ENCODE measurements at places on chromosomes 13 and 19.
A peak's percentile ranks its signal among the peaks of the same experiment; 100 is the strongest.

- DNase-seq, result no peak
Observed at GRCh38 chr13:23921451-23921888, 24.2 kb upstream of the C1QTNF9B start.

- DNase-seq, result no peak
Observed at GRCh38 chr19:1109032-1109551, 5.3 kb downstream of the GPX4 start.

DNA sequence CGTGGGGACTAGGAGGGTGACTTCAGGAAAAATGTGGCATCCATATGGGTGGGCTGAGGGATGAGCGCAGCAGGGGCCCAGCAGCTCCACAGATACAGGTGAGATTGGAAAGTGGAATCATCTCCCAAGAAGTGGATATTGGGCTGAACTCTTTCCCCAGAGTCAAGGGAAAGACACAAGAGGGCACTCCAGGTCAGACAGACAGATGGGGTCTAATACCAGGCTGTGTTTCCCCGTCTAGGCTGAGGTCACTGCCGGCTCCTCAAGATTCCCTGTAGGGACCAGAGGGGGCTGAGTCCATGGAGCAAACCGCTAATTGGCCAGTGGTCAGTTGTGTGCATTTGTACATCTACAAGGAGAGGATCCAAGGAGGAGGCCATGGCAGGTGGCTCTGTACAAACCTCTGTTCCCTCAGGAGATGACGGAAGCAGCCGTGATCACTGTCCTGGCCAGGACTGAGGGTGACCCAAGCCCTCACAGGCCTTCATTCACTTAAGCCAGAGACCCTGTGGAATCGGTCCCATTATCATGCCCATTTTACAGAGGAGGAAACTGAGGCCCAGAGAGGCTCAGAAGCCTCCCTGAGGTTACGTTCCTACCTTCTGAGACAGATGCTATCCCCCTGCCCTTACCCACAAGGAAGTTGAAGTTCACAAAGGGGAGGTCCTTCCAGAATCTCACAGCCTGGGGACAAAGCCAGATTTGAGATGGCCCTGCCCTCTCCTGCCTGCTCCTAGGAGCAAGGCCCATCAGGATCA, 14.9 kb upstream of the IGLON5 start:
- no peak for DNase-seq

DNA sequence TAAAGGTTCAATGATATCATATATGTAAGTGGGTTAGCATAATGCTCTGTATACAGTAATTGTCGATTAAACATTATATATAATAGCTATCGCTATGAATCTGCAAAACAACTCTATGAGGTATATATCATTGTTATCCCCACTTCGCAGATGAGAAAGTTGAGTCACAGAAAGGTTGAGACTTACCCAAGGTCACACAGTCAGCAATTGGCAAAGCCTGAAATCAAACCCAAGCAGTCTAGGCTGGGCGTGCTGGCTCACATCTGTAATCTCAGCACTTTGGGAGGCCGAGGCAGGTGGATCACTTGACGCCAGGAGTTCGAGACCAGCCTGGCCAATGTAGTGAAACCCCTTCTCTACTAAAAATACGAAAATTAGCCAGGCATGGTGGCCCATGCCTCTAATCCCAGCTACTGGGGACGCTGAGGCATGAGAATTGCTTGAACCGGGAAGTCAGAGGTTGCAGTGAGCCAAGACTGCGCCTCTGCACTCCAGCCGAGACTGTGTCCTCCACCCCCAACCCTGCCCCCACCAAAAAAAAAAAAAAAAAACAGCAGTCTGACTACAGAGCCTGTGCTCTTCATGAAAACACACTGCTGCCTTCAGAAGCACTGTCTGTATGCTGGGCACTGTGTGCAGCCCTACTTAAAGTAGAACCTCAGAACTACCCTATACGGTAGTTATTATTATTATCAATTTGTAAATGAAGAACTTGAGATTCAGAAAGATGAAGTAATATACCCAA, 1.3 kb downstream of the HSPBP1 start:
- DNase-seq, result no peak

- DNase-seq, result no peak
Observed at GRCh38 chr13:109468123-109468522, 318.3 kb downstream of the IRS2 start.

GRCh38 chr19:18932216-18932841, 8.7 kb downstream of the HOMER3 start:
- peak; percentile 72 for DNase-seq

DNA sequence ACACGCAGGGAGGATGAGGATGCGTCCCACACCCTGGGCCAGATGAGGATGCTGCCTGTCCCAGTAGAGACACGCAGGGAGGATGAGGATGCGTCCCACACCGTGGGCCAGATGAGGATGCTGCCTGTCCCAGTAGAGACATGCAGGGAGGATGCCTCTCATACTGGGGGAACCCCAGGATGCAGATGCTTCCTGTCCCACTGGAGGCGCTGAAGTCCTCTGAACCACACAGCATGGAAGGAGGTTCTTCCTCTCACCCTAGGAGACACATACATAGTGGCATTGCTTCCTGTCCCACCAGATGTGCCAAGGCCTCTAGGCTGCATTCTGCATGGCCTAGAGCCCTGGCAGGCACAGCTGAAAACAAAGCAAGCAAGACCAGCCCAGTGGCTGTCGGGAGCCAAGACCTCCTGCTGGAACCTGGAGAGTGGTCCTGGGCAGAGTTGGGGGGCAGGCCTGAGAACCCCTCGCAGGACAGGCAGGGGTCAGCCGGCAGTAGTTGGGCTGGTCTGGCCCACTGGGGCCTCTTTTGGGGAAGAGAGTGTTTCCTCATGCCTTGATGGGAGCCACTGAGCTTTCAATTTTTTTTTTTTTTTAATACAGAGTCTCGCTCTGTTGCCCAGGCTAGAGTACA, 4.3 kb downstream of the HPN start:
- DNase-seq, result no peak

DNA sequence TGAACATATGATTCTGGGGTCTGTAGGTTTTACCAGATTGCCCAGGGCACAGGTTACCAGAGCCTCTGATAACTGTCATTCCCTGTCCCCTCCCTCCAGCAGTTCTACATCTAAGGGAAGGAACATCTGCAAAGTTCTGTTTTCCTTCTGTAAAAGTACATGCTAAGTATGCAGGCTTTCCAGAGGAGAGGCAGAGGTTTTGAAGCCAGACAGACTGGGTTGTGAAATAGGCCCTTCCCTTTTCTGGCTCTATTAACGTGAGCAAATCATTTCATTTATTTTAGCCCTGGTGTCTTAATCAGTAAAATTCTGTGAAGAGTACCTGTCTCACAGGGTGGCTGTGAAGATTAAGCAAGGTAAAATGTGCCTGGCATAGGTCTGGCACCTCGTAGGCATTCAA, 66.1 kb upstream of the C1QTNF9 start:
- DNase-seq, result no peak

- no peak for DNase-seq
Observed at GRCh38 chr19:2423915-2424685, 3.3 kb downstream of the TIMM13 start.

- no peak for DNase-seq
Observed at GRCh38 chr19:47637550-47637949, 28.6 kb downstream of the BICRA start.

GRCh38 chr19:5148794-5149190, 179.9 kb downstream of the KDM4B start:
- no peak for DNase-seq

- no peak for DNase-seq
Observed at GRCh38 chr13:33138441-33138840, 122.2 kb downstream of the KL start.

DNA sequence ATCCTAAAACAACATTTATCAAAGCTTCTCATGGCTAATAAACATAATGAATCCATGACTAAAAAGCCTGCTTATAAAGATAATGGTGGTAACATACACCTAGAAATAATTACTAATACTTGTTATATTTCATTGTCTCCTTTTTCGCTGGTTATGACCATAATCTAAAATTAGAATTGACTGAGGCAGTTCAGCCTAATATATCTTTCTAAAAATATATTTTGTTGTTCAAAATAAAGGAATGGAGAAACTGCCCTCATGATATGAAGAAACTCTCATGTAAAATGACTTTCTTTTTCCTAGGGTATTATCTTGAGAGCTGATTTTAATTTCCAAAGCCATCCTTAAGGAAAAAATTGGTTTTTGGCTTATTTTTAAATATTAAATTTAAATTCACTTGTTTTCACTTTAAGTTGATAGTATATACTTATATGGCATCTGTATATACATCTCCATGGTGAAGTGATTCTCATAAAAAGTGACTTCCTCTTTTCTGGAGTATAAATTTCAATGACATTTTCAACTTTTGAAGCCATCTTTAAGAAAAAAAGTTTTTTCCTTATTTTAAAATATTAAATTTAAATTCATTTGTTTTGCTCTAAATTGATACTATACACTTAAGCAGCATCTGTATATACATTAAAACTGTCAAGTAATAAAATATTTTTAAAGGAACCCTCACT, 204.6 kb downstream of the VWA8 start:
- DNase-seq, result no peak

DNA sequence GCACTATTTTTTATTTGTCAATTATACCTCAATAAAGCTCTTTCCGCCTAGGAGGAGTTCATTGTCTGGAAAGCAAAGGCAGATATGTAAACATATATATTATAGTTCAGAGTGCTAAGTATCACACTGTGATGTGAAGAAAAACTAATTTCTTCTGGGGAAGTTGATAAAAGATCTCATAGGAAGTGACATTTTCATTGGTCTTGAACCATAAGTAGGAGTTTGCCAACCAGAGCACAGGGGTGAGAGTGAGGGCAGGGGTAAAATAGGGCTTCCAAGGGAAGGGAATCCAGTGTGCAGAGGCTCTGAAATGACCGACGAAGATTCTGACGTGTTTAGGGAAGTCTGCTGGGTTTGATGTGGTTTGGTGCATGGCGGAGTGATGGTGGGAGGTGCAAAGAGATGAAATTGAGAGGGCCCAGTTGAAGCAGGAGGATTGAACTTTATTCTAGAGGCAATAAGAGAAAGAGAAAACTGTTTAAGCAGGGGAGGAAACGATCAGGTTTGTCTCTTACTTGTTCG, 780 bp upstream of the GTF2F2 start:
- peak; percentile 26 for DNase-seq

DNA sequence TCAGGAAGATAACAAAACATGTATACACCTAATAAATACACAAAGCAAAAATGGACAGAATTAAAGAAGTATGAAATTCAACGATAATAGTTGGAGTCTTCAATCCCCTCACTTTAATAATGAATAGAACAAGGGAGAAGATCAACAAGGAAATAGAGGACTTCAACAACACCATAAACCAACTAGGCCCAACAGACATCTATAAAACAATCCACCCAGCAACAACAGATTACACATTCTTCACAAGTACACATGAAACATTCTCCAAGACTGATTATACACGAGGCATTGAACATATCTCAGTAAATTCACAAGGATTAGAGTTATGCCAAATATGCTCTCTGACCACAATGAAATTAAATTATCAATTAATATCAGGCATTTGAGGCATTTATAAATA, 185.5 kb upstream of the NBEA start:
- no peak for DNase-seq

GRCh38 chr19:3152419-3152780, 16.6 kb downstream of the GNA15 start:
- no peak for DNase-seq

GRCh38 chr13:35884211-35884760, 246.9 kb downstream of the DCLK1 start:
- DNase-seq, result no peak

DNA sequence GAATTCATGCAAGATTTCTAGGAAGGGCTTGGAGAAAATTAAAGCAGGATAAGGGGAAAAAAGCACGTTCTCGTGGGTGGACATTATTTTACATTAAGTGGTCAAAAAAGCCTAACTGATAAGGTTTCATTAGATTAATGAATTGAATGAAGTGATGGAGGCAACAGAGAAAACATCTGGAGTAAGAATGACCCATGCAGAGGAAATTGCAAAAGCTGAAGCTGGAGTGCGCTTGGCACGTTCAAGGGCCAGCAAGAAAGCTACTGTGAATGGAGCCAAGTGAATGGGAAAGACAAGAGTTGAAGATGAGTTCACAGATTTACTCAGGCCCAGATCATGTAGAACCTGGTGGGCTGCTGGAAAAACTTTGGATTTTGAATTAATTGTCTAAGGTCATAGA, 777.9 kb downstream of the DACH1 start:
- no peak for DNase-seq

DNA sequence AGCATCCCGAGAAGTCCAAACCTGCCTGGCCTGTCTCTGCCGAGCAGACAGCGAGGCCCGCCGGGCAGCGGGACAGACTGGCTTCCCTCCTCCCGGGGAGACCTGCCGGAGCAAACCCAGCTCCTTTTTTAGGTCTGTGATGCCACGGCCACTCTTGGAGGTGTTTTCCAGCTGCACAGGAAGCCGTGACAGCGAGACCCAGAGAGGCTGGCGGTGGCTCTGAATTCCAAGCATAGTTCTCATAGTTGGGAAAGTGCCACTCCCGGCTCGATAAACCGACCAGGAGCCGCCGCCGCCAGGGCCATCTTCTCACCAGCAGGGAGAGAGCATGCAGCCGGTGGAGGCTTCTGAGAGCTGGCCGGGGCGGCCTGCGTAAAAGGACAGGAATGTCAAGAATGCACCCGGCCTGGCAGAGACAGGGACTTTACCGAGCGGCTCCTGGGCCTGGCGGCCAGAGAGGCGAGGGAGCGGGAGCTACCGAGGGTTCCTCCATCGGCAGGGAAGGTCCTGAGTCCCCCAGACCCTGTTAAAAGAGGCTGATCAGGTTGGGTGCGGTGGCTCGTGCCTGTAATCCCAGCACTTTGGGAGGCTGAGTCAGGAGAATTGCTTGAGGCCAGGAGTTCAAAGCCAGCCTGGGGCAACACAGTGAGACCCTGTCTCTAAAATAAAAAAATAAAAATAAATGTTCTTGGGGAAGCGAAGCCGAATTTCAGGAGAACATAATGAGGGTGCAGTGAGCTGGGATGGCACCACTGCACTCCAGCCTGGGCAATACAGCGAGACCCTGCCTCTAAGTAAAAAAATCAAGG, 64.9 kb downstream of the GADD45B start:
- no peak for DNase-seq

Data from activated T-helper 1 cell treated with anti-CD3 and anti-CD28 coated beads, Interleukin-2, amount 50 U/mL, for 16 hours (primary cell).